ENCODE measurements at places on chromosomes 2 and 18.

- DNase-seq, result no peak
These were observed 21.6 kb downstream of the MC4R start for GRCh38 chr18:60350941-60351340.

GRCh38 chr2:201831469-201831868, 25.1 kb downstream of the CDK15 start:
- no peak for DNase-seq

GRCh38 chr2:64987001-64987955, 1.9 kb upstream of the SLC1A4 start:
- DNase-seq, result no peak

DNA sequence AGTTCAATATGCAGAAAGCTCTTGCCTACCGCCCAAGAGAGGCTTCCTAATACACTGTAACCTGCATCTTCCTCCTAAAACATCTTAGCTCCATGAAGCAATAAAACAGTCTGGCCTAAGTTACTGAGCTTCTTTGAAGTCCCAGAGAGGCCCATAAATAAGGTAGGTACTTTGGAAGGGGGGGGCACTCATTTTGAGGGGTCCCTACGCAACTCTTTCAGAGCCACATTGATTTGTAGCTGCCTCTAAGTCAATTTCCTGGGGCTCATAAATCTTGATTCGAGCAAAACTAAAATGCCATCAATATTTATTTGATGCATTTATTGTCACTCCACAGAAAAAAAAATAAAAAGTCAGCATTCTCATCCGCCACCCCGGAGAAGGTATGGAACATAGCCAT, 60.4 kb upstream of the SIX2 start:
- DNase-seq, result no peak

DNA sequence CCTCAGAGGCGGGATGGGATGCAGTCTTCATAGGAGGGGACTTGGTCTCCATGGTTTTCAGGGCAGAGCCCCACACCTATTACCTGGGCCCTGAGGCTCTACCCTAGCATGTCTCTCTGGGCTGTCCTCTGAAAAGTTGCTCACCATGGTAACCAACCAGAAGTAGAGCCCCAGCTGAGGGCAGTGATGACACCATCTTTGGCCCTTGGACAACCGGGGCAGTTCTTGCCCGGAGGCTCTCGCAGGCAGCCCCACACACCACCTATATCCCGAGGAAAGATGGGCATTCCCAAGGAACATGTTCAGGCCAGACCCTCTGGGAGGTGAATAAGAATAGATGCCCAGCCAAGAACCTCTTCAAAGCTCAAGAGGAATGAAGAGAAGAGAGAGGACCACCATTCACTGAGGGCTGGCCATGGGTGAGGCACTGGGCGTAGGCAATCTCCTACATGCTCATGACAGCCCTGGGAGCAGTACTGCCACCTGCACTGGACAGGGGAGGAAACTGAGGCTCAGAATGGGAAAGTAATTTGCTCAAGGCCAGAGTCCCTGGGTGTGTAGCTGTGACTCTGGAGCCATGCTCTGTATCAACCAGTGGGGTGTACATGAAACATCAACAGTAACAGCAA, 72.5 kb downstream of the HS1BP3 start:
- DNase-seq, result no peak

- no peak for DNase-seq
These were observed 214.5 kb downstream of the MCFD2 start for GRCh38 chr2:46701152-46701551.

GRCh38 chr2:142877216-142877838, at the start of gene KYNU:
TSS of gene KYNU (plus strand) at chr2:142877664. CDS start at chr2:142885368, 7,704 bp downstream.
- no peak for DNase-seq

- no peak for DNase-seq
These were observed 19.5 kb upstream of the ZNF516 start for GRCh38 chr18:76514573-76514972.
